ENCODE measurements at places on chromosomes 16 and 17.

- DNase-seq, result no peak
Observed at GRCh38 chr17:67024736-67025135, 19.6 kb upstream of the CACNG1 start.

- DNase-seq, result no peak
Observed at GRCh38 chr17:75263055-75263454, 1.4 kb downstream of the MRPS7 start.

DNA sequence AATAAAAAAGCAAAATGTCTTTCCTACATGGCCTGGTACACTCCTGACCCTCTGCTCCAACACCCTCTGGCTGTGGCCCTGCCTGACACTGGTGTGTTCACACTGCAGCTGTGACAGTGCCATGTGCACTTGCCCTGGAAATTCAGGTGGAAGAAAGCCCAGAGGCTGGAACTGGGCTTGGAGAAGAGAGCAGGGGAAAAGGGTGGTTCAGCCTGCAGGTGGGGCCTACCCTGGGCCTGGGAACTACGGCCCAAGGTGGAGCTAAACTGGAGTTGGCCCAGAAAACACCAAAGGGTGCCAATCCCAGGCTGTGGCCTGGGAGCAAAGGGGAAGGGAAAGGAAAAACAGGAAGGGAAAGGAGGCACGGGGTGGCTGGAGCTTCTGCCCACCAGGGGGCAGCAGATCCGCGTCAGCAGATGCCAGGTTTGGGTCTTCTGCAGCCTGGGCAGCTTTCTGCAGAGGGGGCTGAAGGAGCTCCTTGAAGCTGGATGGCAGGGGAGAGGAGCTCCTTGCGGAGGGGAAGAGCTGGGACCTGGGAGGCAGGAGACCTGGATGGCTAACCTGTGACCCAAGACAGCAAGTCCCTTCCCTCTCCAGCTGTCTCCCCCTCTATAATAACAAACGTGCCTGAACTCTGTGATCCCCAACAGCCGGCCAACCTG lies 15.4 kb upstream of the CTCF start:
- DNase-seq, result peak; percentile 54

- DNase-seq, result no peak
Observed at GRCh38 chr16:31531096-31531495, 3.4 kb downstream of the AHSP start.

DNA sequence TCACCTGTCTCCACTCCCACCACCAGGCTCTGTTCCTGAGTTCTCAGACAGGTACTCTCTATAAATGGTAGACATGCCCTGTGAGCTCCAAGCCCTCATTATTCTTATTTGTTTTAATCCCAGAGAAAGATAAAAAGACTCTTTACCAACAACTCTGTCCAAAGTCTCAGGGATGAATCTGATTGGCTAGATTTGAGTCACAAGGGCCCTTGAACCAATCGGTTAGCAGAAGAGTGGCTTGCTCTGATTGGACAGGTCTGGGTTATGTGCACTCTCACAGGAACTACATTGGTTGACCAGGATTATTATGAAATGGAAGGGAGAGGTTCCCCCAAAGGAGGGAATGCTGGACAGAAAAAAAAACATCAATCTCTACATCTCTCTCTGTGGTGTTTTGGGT lies 7.5 kb downstream of the COTL1 start:
- DNase-seq, result no peak

DNA sequence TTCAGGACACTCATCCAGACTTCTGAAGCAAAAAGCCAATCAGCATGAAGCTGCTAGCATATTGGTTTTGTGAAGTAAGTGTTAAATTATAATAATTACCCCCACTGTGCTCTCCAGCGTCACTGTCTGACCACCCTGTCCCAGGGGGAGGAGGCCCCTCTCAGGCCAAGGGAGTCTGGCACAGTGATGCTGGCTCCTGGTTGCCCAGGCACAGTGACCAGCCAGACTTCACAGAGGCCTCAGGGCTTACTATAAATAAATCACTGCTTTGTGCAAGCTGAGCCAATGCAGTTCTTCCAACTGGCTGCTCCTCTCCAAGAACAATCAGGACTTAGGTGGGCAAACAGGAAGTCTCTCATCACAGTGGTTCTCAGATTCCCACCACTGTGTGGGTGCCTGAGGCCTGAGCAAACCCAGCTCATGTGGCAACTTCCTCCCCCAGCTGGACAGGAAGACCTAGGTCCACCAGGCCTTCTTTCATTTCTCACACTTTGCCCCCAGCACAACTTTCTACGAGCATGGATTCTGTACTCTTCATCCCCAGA lies 1.7 kb upstream of the DBNDD1 start:
- DNase-seq, result peak; percentile 64

GRCh38 chr17:57852092-57852954 lies 2.5 kb upstream of the MRPS23 start:
- peak; percentile 5 for DNase-seq

GRCh38 chr17:49523706-49524472 lies 28.8 kb downstream of the NGFR start:
- no peak for DNase-seq

- DNase-seq, result no peak
Observed at GRCh38 chr16:89293276-89294143, 76.0 kb downstream of the ZNF778 start.

DNA sequence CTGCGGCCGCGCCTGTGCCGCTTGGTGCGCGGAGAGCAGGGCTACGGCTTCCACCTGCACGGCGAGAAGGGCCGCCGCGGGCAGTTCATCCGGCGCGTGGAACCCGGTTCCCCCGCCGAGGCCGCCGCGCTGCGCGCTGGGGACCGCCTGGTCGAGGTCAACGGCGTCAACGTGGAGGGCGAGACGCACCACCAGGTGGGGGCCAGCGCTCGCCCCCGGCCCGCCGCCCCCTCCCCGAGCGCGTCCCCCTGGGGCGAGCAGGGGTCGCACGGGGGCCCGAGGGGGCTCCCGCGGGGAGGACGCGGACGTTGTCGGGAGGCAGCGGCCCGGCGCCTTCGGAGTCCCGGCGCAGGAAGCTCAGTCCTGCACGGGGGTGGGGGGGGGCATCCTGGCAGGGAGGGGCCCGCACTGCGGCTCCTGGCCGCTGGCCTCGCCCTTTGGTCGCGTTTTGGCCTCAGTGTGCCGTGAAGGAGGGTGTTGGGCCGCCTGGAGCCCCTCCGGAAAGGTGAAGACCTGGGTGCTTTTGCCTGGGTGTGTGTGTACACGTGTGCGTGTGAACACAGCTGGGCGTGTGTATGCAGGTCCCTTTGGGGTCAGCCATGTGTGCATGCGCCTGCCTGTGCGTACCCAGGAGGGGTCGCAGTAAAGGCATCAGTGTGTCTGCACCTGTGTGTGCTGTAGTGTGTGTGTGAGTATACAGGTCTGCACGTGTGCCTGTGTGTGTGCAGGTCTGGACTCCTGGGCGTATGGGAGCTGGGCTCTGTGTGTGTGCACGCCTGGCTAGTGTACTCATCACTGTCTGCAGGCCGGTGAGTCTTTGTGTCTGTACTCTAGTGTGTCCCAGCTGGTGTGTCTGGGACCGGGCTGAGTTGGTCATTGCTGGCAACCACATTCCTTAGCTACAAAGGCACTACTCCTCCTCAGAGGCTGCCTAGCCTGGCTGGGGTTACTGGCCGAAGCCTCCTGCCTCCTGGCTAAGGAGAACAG lies 615 bp downstream of the NHERF2 start:
- DNase-seq, result no peak

DNA sequence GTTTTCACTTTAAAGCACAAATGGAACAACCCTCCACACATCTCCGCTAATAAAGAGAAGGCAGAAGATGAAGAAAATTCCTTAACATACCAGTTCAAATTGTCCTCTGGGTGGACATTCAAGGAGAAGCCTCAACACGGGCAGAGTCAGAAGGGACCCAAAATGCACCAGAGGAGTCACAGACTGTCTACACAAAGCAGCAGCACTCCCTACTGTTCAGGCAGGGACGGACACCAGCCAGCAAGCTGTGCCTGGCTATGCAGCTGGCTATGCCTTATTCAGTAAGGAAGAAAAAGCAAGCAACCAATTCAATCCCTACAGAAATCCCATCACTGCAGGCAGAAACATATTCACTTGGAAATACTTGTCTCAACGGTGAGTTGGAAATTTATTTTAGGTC lies 8.1 kb downstream of the DNAJC7 start:
- DNase-seq, result no peak

DNA sequence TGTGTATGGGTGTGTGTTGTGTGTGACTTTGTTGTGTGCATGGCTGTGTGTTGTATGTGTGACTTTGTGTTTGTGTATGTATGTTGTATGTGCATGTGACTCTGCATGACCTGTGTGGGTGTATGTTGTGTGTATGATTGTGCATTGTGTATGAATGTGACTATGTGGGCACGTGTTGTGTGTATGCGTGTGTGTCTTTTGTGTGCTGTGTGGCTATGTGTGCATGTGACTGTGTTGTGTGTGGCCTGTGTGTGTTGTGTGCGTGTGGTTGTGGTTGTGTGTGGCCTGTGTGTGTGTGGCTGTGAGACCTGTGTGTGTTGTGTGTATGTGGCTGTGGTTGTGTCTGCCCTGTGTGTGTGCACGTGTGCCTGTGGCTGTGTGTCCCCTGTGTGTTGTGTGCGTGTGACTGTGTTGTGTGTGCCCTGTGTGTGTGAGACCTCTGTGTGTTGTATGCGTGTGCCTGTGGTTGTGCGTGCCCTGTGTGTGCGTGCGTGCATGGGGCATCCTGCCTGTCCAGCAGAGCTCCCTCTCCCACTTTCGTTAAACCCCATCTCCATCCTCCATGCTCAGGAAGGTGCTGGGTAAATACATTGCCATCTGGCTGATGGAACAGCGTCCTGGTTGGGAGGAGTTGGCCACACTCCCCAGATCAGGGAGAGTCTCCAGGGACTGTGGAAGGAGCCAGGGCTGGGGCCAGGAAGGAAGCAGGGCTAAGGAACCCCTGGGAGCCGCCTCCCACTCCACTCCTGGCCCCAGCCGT lies 90.1 kb upstream of the GSE1 start:
- DNase-seq, result peak; percentile 31

- DNase-seq, result no peak
Observed at GRCh38 chr16:65121870-65122723, at the start of gene CDH11. CDH11 (minus strand) TSS chr16:65122063; CDS start chr16:65004869, 117,194 bp downstream.

DNA sequence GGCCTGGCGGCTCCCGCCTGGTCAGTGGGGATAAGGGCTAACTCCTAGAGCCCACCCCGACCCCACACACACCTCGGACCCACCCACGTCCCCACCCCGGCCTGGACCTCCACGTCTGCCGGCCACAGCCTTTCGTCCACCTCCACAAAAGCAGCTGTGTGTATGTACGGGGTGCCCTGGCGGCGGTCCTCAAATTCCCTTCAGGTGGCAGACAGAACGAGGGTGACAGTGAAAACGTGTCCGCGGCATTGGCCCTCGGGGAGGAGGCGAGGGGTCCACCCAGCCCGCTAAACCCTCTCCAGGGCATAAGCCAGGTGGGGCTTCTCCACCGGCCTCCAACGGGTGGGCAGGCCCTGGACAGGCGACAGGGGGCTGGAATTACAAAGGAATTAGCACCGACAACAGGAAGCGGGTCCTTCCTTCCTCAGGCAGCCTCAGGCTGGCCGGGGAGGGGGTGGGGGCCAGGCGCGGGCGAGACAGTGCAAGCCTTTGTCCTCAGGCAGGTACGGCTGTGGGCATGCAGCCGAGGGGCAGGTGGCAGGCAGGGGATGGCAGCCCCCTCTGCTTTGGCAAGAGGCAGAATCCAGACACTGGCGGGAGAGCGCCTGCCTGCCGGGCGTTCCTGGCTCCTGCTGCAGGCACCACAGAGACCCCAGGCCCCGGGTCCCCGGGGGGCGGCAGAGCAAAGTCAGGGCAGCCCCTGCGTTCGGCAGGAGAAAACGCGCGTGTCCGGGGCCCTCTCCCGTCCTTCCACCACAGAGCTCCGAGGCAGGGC lies 12.3 kb upstream of the PITPNA start:
- DNase-seq, result peak; percentile 57

GRCh38 chr17:8849311-8850041 lies 18.0 kb downstream of the PIK3R6 start:
- no peak for DNase-seq

DNA sequence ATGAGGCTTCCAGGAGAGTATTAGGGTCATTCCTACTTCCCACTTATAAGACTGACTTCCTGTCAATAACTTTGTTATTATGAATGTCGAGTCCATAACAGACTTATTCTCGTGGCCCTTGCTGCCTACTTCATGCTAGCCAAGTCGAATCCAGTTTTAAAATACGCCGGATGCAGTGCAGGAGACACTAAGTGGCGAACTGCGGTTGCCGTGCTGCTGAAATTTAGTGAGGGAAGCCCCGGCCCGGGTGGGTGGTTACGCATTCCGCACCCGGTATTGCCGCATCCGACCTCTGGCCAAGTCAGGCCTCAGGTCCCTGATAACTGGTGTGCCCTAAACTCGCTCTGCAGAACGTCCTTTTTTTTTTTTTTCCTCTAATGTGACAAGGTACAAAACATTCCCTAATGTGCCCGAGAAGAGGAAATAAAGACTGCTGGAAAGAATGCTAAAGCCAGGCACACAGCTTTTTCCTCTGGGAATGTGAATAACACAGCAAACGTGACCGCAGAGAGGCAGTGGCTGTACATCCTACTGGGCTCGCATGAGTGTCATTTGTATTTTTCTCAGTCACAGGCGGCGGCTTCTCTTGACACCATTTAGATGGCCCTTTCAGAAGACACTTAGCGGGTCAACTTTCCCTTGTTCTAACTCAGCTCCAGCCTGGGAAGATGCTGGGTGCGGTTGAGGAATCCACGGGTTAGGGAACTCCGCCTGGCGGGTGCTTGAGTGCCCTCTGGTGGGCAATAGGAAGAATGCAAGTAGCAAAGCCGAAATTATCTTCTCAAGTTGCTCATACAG lies 7.1 kb upstream of the AKTIP start:
- peak; percentile 47 for DNase-seq

DNA sequence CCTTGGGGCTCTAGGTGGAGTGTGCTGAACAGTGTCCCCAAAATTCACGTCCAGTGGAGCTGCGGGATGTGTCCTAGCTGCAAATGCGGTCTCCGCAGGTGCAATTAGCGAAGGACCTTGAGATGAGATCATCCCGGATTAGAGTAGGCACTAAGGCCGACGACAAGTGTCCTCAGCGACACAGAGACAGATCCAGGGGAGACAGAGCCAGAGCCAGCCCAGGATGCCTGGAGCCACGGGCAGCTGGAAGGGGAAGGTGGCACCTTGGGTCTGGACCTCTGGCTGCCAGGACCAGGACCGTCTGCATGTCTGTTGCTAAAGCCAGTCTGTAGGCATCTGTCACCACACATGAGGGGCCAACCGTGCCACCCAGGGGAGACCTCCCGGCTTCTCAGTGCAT lies 24.5 kb downstream of the SLC7A5 start:
- DNase-seq, result no peak

DNA sequence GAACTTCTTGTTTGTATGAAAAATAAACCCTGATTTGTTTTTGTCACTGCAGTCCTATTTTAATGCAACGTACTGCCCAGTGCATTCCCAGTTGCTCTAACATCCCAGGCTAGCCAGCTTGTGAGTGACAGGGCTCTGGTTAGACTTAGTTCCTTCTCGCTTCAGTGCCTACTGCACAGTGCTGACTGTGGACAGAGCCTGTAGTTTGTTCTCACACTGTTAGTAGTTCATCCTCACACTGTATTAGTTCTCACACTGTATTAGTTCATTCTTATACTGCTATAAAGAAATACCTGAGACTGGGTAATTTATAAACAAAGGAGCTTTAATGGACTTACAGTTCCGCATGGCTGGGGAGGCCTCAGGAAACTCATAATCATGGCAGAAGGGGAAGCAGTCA lies 116.6 kb upstream of the SALL1 start:
- no peak for DNase-seq

Data from SHP77 (cell line).